Renal cortical epithelial cell (primary cell): ENCODE measurements at places on chromosomes 11 and 22.
A peak's percentile ranks its signal among the peaks of the same experiment; 100 is the strongest.

DNA sequence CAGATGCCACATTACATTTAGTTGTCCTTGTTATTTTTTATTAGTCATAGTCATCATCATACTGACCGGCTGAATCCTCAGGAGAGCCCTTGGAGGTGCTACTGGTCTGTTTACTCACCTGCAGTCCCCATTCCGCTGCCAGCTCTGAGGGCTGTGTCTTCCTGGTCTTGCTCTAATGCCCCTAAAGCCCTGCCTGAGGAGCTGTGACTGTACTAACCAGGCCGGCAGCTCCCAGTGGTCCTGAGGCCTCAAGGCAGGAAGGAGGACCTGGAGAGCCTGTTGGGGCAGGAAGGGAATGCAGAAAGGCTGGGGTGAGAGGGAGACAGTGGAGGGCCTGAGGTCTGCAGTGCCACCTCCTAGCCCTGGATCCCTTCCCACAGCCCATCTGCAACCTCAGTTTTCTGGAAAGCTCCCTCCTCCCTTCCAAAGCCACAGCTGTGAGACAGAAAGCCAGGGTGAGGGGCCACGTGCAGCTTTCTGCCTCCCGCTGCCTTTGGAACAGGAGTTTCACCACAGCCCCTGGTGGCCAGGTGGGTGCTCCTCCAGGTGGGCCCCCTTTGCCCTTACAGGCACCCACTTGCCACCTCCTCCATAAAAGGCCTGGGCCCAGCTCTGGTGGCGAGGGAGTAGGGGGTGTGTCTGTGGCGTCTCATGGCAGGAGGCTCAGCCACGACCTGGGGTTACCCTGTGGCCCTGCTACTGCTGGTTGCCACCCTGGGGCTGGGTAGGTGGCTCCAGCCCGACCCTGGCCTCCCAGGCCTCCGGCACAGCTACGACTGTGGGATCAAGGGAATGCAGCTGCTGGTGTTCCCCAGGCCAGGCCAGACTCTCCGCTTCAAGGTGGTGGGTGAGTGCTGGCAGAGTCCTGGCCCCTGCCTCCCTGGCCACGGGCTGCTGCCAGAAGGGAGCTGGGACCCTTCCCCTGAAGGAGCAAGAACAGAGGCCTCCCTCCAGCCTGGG is at the start of gene ZP1:
Gene ZP1 (plus strand): TSS at position 632 of the 960 bp plus-strand sequence. CDS start 20 bp downstream, at position 652.
- DNase-seq: no peak

- no peak for DNase-seq
These were observed 327.1 kb upstream of the DDI1 start for GRCh38 chr11:103709371-103709770.

DNA sequence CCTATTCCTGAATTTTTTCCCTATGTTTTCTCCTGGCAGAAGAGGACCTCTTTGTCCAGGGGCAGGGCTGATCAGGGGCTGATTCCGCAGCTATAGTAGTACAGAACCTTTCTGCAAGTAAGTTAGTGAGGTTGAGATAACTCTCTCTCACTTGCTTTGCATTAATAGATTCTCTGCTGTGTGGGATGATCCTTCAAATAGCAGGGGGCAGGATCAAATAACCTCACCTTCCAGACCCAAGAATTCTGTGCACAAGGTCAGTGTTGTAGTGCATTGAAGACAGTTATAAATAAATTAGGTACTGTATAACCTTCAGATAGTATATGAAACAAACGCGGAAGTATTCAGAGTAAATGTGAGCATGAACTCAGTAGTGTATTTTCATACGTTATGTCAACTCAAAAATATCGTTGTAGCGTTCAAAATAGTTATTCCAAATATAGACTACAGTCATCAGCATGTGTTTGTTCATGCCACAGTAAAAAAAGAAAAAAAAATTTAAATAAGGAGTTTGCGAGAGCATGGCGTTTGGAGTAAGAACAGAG is 278 bp downstream of the MMP26 start:
- no peak for DNase-seq

DNA sequence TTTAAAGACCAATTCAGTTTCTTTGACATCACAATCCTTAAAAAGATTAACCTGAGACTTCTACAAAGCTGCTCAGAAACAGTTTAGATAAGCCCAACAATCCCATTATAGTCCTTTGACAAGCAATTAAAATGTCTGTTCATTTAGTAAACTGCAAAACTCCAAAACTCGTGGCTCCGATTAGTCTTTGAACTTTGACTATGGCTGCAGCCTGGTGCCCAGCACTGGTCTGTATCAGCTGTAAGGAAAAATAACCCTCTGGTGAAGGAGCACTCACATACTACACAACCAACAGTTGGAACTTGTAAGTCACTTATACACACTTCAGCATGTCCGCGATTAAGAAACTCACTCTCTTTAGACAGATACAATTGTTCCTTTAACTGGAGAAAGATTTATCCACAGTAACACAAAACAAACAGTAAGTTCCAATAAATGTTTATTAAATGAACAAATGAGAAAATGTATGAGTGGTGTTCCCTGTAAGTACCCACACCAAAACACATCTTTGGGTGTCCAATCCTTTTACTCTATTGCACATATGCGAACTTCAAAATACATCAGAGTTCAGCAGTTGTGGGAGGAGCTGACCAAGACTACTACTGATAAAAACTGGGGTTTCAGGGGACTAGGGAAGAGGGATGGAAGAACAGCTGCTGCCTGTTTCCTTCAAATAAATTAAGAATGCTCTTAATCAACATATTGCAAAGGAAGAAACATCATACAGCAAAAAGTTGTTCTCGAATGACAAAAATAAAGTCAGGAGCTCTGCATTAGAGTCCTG is 36.4 kb downstream of the PITPNB start:
- no peak for DNase-seq

DNA sequence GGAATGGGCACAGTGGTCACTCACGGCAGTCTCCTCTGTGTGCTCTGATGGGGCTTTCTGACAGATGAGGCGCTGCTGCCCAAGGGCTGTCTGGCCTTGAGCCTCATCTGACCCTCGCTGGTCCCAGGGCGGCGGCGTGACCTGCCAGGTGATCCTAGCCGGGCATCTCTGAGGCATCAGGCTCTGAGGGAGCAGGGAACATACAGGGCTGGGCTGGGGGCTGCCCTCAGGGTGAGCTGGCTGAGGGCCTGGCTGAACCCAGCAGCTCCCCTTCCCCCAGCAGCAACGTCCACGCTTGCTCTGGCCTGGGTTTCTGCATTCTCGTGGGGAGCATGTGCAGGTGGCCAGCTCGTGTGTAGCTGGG is 47.6 kb downstream of the MOB2 start:
- no peak for DNase-seq

- DNase-seq: no peak
These were observed 43.9 kb downstream of the NFAM1 start for GRCh38 chr22:42388130-42388797.

DNA sequence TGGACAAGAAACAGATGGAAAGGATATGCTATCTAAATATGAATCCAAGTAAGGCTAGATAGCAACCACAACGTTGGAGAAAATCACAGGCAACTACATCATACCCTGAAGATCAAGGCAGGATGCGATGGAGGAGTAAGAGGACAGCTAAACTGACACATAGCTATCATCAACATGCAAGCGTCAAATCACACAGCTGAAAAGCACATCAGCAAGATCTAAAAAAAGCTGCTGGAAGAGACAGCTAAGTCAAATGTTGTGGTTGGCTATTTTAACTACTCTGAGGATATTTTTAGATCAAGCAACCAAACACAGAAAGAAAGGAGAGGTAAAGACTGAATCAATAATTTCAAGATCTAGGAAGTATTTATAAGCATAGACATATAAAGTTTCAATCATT is 466.9 kb downstream of the BRD1 start:
- no peak for DNase-seq

DNA sequence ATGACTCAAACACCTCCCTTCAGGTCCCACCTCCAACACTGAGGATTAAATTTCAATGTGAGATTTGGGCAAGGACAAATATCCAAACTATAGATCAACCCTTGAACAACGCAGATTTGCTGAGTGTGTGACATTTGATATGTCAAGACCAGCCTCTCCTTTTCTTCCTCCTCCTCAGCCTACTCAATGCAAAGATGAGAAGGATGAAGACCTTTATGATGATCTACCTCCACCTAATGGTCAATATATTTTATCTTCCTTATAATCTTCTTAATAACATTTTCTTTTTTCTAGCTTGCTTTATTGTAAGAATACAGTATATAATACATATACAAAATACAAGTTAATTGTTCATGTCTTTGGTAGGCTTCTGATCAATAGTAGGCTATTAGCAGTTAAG is 67.5 kb upstream of the MPPED2 start:
- DNase-seq: peak; percentile 16

DNA sequence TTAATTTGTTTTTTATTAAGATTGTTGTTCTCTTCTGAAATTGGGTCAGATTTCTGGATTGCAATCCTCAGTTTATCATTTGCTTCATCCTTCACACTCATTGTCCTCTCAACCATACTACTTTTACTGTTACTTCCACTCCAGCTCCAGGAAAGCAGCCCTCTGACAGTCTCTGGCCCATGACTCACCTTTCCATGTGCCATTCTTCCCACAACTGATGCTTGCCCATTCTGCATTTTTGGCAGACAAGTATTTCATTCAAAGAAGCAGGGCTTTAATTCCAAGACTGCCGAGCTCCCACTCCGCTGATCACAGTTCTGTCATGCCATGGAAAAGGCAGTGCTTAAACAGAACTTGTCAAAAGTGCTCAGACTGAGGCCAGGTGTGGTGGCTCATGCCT is 139.2 kb downstream of the WNT11 start:
- peak; percentile 21 for DNase-seq

- DNase-seq: peak; percentile 82
These were observed 185.7 kb downstream of the BLID start for GRCh38 chr11:121930004-121930965.

DNA sequence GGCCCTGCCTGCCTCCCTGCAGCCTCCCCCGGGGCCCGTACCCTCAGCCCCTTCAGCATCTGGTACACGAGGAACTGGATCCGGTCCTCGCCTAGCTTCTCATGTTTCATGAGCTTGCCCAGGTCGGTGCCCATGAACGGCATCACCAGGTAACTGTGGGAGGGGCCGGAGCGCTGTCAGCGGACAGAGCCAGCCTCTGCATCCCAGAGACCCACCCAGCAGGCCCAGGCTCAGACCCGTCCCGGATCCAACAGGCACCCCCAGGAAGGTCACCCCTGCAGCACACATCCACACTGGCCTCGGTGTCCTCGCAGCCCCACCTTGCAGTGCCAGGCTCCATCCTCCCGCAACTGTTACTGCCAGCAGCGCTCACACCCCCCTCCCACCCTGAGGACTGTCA is 4.4 kb downstream of the MAPK12 start:
- no peak for DNase-seq

GRCh38 chr11:133929401-133930052 is 27.2 kb downstream of the IGSF9B start:
- no peak for DNase-seq

DNA sequence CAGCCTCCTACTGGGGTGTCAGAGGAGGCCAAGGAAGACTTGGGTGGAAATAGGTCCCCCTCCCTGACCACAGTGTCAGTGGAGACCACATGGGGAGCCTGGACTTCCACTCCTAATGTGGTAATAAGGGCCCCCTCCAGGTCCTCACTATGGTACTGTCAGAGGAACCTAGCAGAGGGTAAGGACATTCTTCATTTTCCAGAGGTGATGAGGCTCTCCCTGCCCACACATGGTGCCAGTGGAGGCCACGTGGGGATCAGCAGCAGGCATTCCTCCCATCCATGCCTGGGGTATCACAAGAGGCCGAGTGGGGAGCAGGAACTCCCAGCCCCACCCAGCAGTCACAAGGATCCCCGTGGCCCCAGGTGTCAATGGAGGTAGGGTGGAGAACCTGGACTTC is 6.5 kb upstream of the CLDN5 start:
- DNase-seq: no peak

DNA sequence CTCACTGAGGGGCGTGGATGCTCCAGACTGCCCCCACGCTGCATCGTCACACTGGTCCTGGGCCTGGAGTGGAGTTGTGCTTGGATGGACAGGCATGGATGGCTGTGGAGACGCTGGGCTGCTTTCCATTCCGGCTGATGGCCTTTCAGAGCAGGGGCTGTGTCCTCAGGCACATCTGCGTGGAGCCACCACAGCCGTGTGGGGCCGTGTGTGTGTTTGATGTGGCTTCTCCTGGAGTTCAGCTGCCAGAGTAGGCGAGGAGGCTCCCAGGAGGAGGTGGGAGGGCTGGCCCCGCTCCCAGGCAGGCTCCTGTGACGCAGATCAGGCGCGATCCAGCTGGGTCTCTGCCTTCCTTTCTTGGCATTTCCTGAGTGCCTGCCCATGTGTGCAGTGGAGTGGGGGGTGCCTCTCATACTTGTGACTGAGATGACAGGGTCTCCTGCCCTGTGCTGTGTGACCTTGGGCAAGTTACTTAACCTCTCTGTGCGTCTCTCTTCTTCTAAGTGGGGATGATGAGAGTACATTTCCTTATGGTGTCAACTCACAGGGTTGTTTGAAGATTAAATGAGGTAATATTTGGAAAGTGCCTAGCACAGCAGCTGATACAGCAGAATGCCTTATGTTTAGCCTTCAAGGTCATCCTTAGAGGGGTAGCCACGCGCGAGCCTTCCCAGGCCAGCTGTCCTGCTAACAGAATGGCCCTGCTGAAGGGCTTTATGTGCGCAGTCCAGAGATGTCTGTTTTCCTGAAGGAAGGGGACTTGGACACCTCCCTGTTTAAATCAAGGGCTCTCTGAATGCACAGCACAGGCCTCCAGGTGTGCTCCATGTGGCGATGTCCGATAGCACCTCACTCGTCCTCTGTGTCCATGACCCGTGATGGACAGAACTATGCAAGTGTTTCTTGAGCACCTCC is 33.5 kb downstream of the GLB1L2 start:
- no peak for DNase-seq

DNA sequence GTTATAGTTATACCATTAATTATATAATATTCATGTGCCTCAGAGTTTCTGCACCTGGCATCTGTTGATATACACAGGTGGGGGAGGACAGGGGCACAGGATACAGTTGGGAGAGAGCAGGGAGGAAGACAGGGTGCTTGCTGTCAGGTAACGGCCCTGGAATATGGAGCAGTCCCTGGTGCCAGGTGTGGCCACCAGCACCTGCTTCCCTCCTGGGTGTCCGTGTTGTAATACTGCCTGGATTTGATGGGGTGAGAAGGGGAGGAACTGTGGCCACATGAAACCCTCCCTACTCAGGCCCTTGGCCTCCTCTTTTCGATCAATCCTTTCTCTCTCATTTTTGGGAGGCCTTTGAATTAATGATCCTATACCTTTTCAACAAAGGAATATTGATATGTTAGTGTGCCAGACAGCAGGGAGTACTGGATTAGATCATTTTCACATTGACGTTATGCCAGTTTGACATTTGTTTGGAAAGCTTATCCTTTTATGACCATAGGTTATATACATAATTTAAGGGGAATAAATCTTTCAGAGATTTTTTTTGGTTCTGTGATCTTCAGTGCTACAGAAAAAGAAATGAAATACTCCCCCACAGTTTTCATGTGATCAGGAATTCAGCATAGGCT is 88.6 kb downstream of the TEAD1 start:
- DNase-seq: no peak

GRCh38 chr22:32339190-32340012 is 18.3 kb upstream of the RFPL3 start:
- no peak for DNase-seq

GRCh38 chr22:49276567-49276966 is 551.1 kb downstream of the BRD1 start:
- DNase-seq: no peak

GRCh38 chr11:105489446-105489845 is 120.4 kb upstream of the GRIA4 start:
- DNase-seq: peak; percentile 41
